ENCODE measurements at places on chromosomes 5 and 9. TPM values are rescaled to one million over a fixed set of nuclear protein-coding genes. Genes with fewer than 3 reads are reported as not detected.

Gene RLN2
- total RNA-seq = 3.5 TPM

Gene CAMK4
- 154 TPM for total RNA-seq

Gene PCDHGA10
- 0.14 TPM for total RNA-seq

GRCh38 chr5:135880278-135880677 is 15.4 kb downstream of the IL9 start:
- no peaks in the 10 kb centered on the region for H3K4me1 ChIP-seq
- peaks cover 6% of the 10 kb centered on the region for H3K27me3 ChIP-seq
- H3K36me3 ChIP-seq = no peaks in the 10 kb centered on the region

- peak; percentile 66 for DNase-seq
- H3K4me1 ChIP-seq = peaks cover 44% of the 10 kb centered on the region
- H3K27ac ChIP-seq = peak overlapping the region; percentile 96
- H3K27me3 ChIP-seq = no peaks in the 10 kb centered on the region
Observed at GRCh38 chr9:127915801-127916719, 781 bp downstream of the ST6GALNAC4 start.

DNA sequence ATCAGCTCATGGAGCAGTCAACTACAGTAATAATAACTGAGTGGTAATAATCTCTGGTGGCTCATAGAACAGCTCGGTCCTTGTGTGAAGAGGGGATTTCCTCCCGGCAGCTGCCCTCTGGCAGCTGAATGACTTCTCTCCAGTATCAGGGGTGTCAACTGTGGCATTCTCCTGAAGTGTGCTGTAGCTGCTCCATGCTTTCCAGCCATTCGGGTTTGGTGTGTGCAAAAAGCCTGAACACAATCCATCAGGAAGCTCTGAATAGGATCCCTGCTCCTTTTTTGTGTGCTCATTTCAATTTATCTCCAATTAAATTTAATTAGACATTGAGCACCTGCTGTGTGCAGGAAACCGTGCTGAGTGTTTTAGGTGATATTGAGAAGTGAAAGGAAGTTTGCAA is 59.8 kb upstream of the BARX1 start:
- no peak overlapping the region for H3K27ac ChIP-seq
- peaks cover under 1% of the 10 kb centered on the region for H3K27me3 ChIP-seq
- peaks cover 6% of the 10 kb centered on the region for H3K4me1 ChIP-seq
- H3K4me3 ChIP-seq = no peak overlapping the region
- no peak for DNase-seq

- no peak for DNase-seq
- no peak overlapping the region for H3K4me3 ChIP-seq
- H3K27ac ChIP-seq = no peak overlapping the region
- H3K36me3 ChIP-seq = no peaks in the 10 kb centered on the region
Observed at GRCh38 chr5:149810856-149811255, 80.7 kb downstream of the PPARGC1B start.

DNA sequence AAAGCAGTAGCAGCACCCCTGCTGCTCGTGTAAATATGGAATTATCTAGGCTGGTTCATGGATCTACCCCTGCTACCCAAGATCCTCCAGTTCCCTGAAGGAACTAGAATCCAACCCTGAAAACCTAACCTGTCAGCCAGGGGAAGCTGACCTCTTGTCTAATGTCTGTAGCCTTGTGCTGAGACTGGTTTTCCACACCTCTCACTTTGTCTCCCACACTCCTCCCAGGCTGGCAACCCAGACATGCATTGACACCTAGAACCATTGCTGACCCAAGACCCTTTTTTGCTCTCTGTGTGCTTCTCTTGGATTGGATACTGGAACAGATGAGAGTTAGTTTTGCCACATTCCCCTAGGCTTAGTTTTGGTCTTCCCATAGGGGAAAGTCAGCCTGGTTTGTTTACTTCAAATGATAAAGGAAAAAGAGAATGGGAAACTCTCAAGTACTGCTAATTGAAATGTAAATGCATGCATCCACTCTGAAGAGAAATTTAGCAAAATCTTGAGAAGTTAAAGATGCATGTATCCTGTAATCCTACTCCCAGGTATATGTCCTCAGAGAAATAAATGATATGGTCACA is 36.6 kb upstream of the NR4A3 start:
- H3K4me1 ChIP-seq = peaks cover 5% of the 10 kb centered on the region
- no peaks in the 10 kb centered on the region for H3K36me3 ChIP-seq
- no peak overlapping the region for H3K27ac ChIP-seq
- DNase-seq = no peak

DNA sequence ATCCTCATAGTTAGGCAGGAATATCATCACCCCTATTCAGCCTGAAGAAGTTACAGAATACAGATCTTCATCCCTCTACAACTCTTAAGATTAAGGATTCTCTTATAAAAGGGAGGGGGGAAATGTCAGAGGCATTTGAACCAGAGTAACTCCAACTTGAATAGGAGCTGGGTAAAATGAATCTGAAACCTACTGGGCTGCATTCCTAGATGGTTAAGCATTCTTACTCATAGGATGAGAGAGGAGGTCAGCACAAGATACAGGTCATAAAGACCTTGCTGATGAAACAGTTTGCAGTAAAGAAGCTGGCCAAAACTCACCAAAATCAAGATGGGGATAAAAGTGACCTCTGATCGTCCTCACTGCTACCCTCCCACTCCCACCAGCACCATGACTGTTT is 14.4 kb downstream of the FREM1 start:
- H3K27me3 ChIP-seq = peaks cover 4% of the 10 kb centered on the region
- H3K4me3 ChIP-seq = no peak overlapping the region
- no peaks in the 10 kb centered on the region for H3K4me1 ChIP-seq
- no peak overlapping the region for H3K27ac ChIP-seq

DNA sequence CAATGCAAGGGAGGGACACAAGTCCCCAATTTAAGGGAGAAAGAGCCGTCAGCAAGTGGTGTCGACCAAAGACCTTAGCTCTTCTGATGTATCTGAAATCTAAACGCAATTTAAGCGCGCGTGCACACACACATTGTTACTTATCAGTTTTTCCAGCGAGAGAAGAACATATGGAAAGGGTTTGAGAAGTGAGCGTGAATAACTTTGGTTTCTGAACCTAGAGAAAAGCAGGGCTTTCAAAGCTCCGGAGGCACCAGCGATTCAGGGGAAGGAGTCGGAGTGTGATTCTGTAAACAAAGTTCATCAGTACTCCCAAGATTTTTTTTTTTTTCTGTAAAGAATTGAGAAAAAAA is 191.8 kb downstream of the MEF2C start:
- DNase-seq = no peak
- no peaks in the 10 kb centered on the region for H3K36me3 ChIP-seq
- peaks cover 13% of the 10 kb centered on the region for H3K4me1 ChIP-seq
- peak overlapping the region; percentile 54 for H3K4me3 ChIP-seq

GRCh38 chr5:32541241-32541640 is 44.1 kb upstream of the SUB1 start:
- no peak overlapping the region for H3K4me3 ChIP-seq
- peaks cover 14% of the 10 kb centered on the region for H3K4me1 ChIP-seq
- peaks cover 2% of the 10 kb centered on the region for H3K27me3 ChIP-seq

DNA sequence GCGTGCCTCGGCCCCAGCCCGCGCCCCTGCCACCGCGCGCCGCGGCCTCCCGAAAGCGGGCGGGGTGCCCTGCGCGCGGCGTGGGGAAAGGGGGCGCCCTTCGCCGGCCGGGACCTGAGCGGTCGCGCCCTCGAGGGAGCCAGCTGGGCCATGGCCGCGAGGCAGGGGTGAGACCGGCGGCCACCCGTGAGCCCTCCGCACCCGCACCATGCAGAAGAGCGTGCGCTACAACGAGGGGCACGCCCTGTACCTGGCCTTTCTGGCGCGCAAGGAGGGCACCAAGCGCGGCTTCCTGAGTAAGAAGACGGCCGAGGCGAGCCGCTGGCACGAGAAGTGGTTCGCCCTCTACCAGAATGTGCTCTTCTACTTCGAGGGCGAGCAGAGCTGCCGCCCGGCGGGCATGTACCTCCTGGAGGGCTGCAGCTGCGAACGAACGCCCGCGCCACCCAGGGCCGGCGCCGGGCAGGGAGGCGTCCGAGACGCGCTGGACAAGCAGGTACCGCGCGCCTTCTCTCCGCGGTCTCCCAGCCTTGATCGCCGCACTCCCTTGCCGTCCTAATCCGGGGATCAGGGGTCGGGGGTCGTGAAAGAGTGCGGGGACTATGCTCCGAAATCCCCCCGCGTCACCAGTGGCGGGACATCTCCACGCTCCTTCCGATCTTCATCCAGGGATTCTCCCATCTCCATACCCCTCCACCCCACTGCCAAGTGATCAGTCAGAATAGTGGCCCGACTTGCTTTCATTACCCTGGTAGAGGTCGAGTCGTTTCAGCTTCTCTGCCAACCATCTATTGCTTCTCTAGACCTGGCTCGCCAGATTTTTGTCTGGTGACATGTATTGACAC is 590 bp downstream of the RASGRF2 start:
- peak overlapping the region; percentile 89 for H3K4me3 ChIP-seq
- peak; percentile 74 for DNase-seq
- H3K36me3 ChIP-seq = no peaks in the 10 kb centered on the region
- H3K27me3 ChIP-seq = no peaks in the 10 kb centered on the region
- peak overlapping the region; percentile 83 for H3K27ac ChIP-seq

DNA sequence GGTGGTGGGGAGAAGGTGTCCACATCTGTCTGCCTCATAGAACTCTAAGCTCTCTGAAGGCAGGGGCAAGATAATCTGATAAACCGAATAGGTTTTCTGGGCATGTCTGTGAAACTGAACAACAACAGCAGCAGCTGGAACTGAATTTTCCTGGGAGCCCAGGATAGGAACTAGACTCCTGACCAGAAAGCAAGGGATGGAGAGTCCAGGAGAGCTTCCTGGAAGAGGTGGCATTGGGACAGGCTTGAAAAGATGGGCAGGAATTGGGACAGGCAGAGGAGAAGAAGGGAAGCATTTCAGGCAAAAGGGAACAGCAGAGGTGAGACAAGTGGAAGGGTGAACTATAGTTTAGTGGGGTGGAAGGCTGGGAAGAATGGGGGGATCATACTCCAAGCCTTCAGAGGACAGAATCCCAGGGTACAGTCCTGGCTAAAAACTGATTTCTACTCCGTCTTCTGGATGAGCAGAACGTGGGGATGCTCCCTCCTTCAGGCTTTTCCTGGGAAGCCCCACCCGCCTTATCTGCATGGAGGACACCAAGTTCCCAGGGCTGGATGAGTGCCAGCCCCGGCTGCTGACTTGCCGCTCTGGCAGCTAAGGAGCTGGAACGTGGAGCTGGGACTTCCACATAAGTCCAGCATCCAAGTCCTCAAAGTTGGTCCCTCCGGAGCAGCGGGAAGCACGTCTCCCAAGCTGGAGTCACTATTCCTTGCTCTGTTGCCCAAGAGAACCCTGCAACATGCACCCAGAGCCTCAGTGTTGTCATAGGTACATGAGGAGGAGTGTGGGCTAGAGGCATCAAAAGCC is 13.9 kb upstream of the KIF12 start:
- H3K27ac ChIP-seq = no peak overlapping the region
- no peaks in the 10 kb centered on the region for H3K4me1 ChIP-seq
- no peak overlapping the region for H3K4me3 ChIP-seq
- no peaks in the 10 kb centered on the region for H3K36me3 ChIP-seq
- peaks cover 11% of the 10 kb centered on the region for H3K27me3 ChIP-seq
- DNase-seq = no peak

GRCh38 chr5:54460181-54460919 is 4.9 kb downstream of the HSPB3 start:
- H3K4me3 ChIP-seq = no peak overlapping the region
- H3K36me3 ChIP-seq = no peaks in the 10 kb centered on the region
- peaks cover 6% of the 10 kb centered on the region for H3K27me3 ChIP-seq
- DNase-seq = no peak
- H3K4me1 ChIP-seq = no peaks in the 10 kb centered on the region
- H3K27ac ChIP-seq = no peak overlapping the region

GRCh38 chr9:1473956-1474634 is 423.9 kb downstream of the DMRT2 start:
- no peaks in the 10 kb centered on the region for H3K36me3 ChIP-seq
- no peaks in the 10 kb centered on the region for H3K4me1 ChIP-seq
- H3K27me3 ChIP-seq = no peaks in the 10 kb centered on the region
- H3K27ac ChIP-seq = no peak overlapping the region
- no peak for DNase-seq
- H3K4me3 ChIP-seq = no peak overlapping the region
